Mucosa of gallbladder (tissue), 1 donor: ENCODE measurements at places on chromosomes 4 and X. TPM values are rescaled to one million over a fixed set of nuclear protein-coding genes. Genes with fewer than 3 reads are reported as not detected.

GAGE12H gene
- total RNA-seq: not detected

USP17L28 gene
- total RNA-seq: not detected

NOX1 gene
- not detected for total RNA-seq

FGFBP2 gene
- total RNA-seq: 0.58 TPM

EMD gene
- 62.6 TPM for total RNA-seq

CT45A10 gene
- not detected for total RNA-seq

PNMA6A gene
- total RNA-seq: 0.98 TPM

DNA sequence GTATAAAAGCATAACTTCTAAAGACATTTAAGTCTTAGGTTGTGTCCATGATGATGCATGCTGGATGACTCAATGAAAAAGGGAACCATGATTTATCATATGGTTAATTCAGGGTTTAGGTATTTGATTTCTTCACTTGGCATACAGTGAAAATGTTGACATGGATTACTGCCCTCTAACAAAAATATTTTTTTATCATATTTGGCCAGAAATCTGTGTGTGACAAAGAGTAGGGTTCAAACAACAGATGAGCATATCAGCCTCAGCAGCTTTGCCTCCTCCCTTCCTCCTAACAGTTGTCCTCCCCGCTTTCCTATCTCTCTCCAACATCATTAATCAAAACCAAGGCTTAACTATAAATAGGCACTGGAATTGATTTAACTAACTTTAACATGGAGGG lies 46.3 kb downstream of the ARHGAP6 start:
- DNase-seq: no peak

DNA sequence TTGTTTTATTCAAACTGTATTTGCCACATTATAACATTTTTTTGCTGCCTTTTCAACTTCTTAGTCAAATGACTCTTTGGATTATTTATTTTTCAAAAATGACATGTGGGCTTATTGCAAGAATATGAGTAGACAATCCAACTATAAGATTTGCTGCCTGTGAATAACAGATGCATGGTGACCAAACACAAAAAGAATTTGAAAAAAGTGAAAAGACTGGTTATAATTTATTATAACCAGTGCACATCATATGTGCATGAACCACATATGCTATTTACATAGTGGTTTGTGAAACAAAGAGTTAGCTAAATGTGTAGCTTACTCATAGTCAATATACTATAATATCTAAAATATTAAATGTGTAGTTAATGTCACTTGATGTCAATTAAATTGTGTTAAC lies 2086.8 kb downstream of the ARAP2 start:
- no peak for DNase-seq

DNA sequence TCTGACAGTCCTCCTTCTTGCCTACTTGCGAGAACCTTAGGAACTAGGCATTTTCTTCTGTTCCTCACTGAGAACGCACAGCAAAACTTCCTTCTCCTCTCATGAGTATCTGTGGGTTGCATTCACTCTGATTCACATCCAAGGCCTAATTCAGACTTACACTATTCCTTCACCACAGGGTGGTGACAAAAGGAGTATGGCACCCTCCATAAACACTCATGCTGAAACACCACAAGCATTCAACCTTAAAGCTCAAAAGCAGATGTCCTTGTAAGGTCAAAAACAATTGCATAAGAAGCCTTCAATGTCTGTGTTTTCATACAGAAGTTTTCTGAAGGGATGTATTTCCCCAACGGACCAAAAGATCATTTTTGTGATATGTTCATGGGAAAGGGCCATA lies 147.3 kb downstream of the CORIN start:
- DNase-seq: no peak

DNA sequence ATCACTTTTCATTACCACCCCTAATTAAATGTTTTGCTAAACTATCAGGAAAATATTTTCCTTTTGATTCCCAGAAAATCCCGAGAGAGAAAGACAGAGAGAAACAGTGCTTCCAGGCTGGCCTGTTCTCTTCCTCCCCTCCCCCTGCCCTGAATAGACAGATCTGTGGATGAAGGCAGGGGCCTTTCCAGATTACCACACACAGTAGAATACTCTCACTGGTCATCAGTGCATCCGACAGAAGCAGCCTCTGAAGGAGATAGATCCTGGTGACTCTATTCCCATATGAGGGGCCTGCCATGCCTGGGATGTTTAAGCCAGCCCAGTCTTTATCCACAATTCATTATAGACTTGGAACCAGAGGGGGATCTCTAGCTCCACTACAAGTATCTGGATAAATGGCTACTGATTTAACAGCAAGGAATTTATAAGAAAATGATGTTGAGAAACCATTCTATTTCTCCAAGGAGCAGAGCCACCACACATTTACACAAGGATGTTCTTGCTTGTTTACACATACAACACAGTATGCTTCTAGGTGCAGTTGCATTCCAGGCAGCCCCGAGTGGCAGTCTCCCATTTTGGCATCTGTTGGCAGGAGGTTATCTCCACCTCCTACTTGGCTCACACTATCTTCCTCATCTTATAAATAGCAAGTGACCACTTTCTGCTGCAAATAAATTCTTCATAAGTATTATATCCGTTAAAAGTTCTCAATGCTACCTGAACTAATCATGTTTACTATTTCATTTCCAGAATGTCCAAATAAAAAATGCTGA lies 115.8 kb downstream of the HS6ST2 start:
- DNase-seq: no peak

DNA sequence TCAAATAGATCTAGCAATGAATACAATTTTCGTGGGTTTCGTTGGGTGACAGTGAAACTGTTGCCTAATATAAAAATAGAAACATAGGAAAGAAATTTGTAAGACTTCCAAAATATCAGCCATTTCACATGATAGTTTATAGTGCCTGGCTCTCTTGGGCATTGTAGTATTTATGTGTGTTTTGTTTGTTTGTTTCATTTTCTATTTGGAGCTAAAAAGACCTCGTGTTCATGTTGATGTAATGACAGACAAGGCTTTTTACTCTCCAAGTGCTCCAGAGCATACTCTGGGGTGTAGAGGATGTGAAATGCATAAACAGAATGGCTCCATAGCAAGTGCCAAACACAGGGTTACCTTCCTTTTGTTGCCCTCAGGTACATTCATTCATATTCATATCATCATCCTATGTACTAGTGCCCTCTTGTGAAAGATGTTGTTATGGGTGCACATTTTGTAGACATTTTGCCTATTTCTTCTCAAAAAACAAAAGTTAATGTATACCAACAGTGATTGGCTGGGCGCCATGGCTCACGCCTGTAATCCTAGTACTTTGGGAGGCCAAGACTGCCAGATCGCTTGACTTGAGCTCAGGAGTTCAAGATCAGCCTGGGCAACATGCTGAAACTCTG lies 100.7 kb upstream of the AMOT start:
- no peak for DNase-seq

DNA sequence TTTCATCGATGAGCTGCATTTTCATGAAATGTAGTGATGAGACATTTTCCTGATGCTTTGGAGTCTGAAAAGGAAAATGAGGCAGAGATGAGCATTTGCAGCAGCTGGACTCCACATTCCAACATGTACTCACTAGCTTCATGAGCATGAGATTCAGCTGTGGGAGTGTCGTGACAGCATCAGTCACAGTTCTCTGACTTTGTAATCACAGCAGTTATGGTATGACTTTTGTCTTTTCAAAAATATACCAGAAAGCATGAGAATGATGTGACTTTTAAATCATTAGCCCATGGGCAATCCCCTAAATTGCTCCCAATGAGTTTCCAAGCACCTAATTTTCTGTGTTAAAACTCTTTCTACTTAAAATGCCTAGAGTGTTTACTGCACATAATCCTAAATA lies 18.3 kb upstream of the MSL3 start:
- DNase-seq: no peak

DNA sequence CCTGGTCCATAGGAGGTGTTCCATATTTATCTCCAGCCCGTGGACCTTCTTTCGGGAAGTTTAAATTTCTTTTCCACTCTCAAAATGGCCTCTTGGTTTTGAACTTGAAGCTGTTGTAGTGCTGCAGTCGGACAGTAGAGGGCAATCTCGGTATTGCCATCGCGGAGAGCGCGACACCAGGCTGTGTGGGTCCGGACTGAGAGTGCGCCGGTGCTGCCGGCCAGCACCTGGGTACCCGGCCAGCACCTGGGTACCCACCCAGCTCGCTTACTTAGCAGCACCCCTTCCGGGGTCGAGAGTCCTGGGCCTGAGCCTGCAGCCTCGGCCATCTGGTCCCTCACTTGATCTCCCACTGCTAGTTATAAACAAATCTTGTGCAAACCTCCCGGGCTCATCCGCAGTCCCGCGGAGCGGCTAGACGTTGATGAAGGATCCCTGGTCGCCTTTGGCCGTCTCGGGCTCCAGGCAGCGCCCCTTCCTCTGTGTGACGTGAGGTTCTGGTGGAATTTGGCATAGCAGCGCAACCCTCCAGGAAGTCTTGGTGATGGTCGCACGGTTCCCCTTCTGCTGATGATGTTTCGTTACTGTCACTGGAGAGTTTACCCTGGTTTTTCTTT lies 18.0 kb downstream of the FAM9A start:
- DNase-seq: peak; percentile 50

GRCh38 chr4:150418757-150419410 lies 163.1 kb upstream of the MAB21L2 start:
- DNase-seq: no peak

DNA sequence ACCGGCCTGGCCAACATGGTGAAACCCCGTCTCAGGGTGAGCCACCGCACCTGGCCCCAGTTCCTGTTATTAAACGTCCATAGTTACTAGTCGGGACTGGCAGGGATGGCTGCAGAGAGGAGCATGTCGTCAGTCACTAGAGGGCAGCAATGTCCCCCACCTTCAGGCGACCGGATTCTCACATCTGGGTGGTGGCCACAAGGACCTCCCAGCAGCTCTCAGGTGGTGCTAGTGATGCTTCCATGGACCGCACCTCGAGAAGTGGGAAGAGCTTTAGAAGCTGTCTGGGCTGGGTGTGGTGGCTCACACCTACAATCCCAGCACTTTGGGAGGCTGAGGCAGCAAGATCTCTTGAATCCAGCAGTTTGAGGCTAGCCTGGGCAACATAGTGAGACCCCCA lies 13.3 kb upstream of the IL3RA start:
- DNase-seq: peak; percentile 30

DNA sequence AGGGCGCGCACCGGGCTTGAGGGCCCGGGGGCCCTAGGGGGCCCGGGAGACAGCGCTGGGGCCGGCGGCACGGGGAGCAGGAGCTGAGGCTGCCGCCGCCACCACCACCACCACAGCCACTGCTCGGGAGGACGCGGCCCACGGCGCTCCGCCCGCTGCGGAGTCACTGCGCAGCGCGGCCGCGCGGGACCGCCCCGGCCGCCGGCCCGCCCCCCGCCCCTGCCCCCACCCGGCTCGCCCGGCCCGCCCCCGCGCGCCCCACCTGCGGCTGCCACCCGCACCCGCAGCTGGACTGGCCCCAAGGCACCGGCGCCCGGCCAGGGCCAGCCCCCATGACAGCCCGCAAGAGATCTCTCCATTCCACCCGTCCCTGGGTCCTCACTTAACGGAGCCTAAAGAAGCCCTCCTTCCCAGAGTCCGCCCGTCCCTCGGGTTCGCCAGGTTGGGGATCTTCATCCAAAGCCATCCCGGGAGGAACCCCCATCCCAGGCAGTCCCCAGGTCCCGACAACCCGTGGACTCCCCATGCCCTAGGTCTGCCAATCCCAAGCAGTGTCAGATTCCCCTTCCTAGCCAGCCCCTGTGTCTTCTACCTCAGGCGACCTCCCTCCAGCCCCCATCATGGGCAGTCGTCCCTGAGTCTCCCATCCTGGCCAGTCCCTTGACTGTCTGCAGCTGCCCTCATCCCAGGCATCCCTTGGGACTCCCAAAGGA lies 40.0 kb upstream of the IQSEC2 start:
- no peak for DNase-seq

- no peak for DNase-seq
Measured at GRCh38 chr4:153044036-153044435, 107.9 kb downstream of the FHDC1 start.

- DNase-seq: no peak
Measured at GRCh38 chrX:100895365-100896075, 21.4 kb upstream of the NOX1 start.

- no peak for DNase-seq
Measured at GRCh38 chr4:189304167-189304566, 636.5 kb upstream of the FRG1 start.

GRCh38 chr4:126611900-126612299 lies 1020.9 kb upstream of the INTU start:
- DNase-seq: no peak

GRCh38 chr4:26217961-26218676 lies 102.7 kb upstream of the RBPJ start:
- DNase-seq: no peak

GRCh38 chr4:150799207-150799606 lies 215.9 kb downstream of the LRBA start:
- DNase-seq: no peak

DNA sequence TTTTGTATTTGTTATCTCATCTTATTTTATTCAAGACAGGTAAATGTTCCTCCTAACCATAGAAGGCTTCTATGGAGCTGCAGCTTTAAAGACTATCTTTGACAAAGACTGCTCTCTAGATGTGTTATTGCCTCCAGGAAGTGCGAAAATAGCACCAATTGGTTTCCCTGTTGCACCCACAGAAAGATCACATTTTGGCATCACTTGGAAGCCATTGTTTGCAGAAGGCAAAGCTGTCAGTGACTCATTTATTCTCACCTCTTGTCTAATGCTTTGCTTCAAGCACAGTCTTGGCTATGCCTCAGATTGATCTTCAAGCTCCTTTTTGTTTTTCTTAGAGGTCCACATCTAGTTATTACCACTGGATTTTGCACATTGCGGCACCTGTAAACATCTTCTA lies 150.3 kb downstream of the PCDH7 start:
- peak; percentile 21 for DNase-seq

GRCh38 chr4:17280261-17281018 lies 231.4 kb downstream of the QDPR start:
- DNase-seq: no peak

DNA sequence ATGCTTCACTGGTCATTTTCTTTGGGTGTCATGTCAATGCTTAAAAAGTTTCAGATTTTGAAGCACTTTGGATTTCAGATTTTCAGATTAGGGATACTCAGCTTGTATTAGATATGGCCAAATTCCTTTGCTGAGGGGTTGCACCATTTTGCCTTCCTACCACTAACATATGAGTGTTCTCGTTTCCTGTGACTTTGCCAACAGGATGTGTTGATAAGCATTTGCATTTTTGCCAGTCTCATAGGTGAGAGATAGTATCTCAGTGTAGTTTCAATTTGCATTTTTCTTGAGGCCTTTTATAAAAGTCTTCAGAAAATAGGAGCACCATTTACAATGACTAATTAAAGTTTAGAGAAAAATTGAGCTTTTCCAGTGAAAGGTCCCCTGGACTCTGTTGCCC lies 71.6 kb upstream of the CLCN4 start:
- DNase-seq: no peak

- no peak for DNase-seq
Measured at GRCh38 chr4:92099861-92100260, 203.9 kb upstream of the GRID2 start.
